Frontal cortex (tissue), 4 donors: ENCODE measurements at places on chromosomes 3 and 15. TPM values are rescaled to one million over a fixed set of nuclear protein-coding genes. Genes with fewer than 3 reads are reported as not detected.

Gene USP4
- 22.0 TPM for total RNA-seq

Gene CNTN3
- total RNA-seq = 50.1 TPM

Gene CAMKV
- total RNA-seq = 180 TPM

Gene TGM4
- total RNA-seq = not detected

Gene PLA1A
- 0.41 TPM for total RNA-seq

Gene ALDH1L1
- 1.6 TPM for total RNA-seq

Gene CRYGS
- 1.6 TPM for total RNA-seq

Gene ROBO1
- 296 TPM for total RNA-seq

Gene CKMT1B
- 7.7 TPM for total RNA-seq

Gene RPP14
- total RNA-seq = 18.8 TPM

Gene LIPC
- not detected for total RNA-seq

Gene FBXO40
- total RNA-seq = not detected

Gene ROBO2
- 245 TPM for total RNA-seq

Gene WDR49
- total RNA-seq = 10.6 TPM

Gene HCN4
- 3.3 TPM for total RNA-seq

Gene CAMP
- total RNA-seq = not detected

Gene GLDN
- total RNA-seq = 2.0 TPM

Gene ZNF660
- total RNA-seq = 11.8 TPM

Gene A4GNT
- not detected for total RNA-seq

Gene ARID3B
- 3.7 TPM for total RNA-seq
